Stimulated activated CD4-positive, alpha-beta T cell treated with anti-CD3 and anti-CD28 coated beads, Interleukin-12 subunit alpha, Interleukin-12 subunit beta, amount 100 ng/mL, for 24 hours (primary cell): ENCODE measurements at places on chromosomes 2 and 18.

- no peak for DNase-seq
Observed at GRCh38 chr2:219302412-219302968, 6.7 kb downstream of the PTPRN start.

DNA sequence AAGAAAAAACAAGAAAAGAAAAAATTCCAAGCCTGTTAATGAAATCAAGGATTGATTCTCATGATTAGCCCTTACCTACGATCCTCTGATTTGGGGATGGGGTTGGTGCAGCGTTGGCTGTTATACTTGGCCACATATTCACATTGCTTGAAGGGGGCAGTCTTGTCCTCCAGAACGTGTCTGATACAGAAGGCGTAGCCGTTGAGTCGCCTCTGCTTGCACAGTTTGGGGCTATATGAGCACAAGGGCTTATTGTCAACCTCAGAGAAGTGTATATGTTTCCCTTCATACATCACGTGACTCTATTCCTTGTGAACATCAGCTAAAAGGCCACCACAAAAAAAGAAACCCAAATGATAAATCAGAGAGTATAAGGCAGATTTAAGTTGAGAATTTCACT, 23.2 kb downstream of the INO80D start:
- DNase-seq = no peak

- no peak for DNase-seq
Observed at GRCh38 chr2:186457908-186458307, 28.2 kb upstream of the ZC3H15 start.

- no peak for DNase-seq
Observed at GRCh38 chr18:23143016-23143814, 7.9 kb downstream of the CABLES1 start.

- DNase-seq = no peak
Observed at GRCh38 chr2:19728125-19728524, 173.7 kb downstream of the TTC32 start.

- no peak for DNase-seq
Observed at GRCh38 chr18:34932792-34933466, 108.3 kb upstream of the MAPRE2 start.

GRCh38 chr2:65661980-65662653, 229.7 kb upstream of the SPRED2 start:
- DNase-seq = no peak

GRCh38 chr2:135951041-135951583, 34.3 kb downstream of the DARS1 start:
- no peak for DNase-seq

- no peak for DNase-seq
Observed at GRCh38 chr2:138922973-138923563, 142.9 kb upstream of the NXPH2 start.

GRCh38 chr18:74248595-74248994, 43.2 kb downstream of the CYB5A start:
- DNase-seq = no peak

DNA sequence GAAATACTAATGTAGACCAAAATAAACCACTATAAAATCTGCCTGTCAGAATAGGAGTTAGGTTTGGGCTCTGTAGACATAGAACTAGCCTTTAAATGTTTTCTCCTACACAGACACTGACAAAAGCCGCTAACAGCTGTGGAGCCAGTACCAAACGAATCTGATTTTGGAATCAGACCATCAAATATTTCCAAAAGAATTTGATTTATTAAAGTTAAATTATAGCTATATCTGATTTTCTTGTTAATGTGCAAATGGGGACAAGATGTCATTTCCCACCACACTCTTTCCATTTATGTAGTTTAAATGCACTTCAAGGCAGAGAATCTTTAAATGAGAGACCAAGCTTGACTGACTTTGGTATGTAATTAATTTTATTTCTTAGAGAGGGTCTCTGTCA, 343.4 kb upstream of the FIGN start:
- DNase-seq = no peak

GRCh38 chr18:80148326-80149199, 39.5 kb downstream of the ADNP2 start:
- no peak for DNase-seq

DNA sequence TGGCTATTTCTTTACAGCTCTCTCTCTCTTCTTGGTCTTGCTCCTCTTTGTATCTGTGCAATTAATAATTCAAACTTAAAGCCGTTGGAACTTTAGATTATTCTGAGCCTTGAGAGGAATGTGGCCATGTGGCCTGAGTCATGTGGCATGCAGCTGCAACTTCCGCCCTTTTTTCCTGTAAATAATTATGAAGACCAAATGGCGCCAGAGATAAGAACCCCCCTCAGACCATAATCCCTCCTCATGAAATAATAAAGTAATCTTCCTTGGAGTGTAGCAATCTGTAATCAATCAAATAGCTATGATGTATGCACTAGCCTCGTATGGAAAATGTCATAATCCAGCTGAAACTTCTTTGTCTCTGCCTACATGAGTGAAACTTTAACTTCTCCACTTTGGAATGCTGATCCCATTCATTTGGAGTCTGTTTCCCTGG, 13.5 kb upstream of the TWSG1 start:
- DNase-seq = no peak

DNA sequence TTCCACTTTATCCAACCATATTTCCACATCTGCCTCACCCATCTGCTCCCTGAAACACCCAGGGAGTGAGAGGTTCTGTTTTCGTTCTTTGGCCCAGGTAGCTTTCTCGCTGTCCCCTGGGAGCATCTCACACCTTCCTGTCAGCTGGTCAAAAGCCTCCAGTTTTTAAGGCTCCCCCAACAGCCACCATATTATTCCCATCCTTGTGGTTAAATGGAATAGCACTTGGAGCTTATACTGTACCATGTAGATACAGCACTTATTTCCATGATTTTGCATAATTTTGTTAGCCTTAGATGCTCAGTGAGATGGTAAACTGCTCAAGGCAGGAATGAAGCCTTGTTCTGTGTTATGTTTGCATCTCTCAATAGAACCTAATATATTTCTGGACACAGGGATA, 58.5 kb upstream of the TMEM182 start:
- no peak for DNase-seq

DNA sequence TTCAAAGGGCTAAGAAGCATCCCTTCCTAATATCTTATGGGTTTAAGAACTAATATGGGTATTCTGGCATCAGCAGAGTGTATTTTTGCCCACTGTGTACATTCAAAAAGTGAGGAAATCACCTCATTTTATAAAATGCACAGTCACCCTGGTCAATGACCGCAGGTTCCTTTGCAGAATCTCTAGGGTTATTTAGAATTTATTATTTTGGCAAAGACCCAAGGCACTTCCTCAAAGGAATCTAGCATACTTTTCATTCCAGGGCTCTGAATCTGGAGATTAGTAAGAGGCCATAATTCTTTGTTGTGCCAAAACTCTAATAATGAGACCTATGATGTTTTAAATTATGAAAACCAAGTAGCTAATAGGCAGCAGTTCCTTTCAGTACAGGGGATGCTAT, 27.2 kb upstream of the CDH2 start:
- DNase-seq = no peak

GRCh38 chr18:73535189-73535588, 612.4 kb downstream of the FBXO15 start:
- no peak for DNase-seq

GRCh38 chr18:74456349-74457042, 612 bp downstream of the DIPK1C start:
- DNase-seq = no peak

DNA sequence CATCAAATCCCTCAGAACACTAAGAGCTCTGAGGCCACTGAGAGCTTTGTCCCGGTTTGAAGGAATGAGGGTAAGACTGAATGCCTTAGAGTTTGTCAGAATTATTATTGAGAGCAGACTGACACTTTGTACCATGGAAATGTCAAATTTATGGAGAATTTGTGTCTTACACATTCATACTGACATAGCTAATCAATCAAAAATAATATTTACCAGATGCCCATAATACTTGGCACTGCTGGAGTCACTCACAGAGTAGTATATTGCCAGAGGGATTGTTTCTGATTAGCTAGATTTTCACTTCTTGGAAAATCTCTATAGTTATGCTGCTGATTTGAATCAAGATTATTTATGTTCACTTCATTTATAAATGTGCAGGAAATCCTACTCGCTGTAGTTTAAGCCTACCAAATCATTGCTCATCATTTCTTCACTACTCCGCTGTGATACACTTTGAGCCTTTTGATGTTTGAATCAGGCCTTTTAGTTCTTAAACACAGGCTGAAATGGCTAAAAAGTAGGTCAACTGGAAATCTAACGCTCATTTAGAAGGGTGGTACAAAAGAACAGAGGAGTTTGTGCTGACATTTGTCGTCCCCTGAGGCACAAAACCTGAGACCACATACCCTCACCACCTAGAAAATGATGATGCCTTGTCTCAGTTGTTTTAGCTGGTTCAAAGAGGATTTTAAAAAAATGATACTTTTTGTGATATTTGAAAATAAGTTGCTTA, 96.1 kb upstream of the CSRNP3 start:
- no peak for DNase-seq

DNA sequence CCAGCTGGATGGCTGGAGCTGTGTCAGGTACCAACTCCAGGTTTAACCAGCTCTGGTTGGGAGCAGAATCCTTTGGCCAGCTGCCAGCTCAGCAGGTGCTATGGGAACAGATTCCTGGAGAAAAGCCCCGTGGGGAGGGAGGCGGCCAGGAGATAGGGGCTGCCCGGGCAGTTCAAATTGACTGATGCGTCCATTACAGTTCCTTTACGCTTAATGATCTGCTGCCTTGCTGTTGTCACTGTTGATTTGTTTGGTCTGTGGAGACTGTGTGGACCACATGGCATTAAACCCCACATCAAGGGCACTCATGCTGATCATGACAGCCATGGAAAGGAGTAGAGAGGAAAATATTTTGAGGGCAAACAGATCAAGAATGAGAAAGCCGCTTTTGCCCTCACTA, 200.0 kb downstream of the TSN start:
- DNase-seq = no peak

- DNase-seq = peak; percentile 11
Observed at GRCh38 chr2:10864861-10865636, 46.7 kb upstream of the KCNF1 start.
